Hepatic stellate cell (primary cell): ENCODE measurements at places on chromosomes 5 and 9.

GRCh38 chr5:60437308-60437707 lies 262.7 kb downstream of the DEPDC1B start:
- no peak for DNase-seq

GRCh38 chr5:131265311-131265803 lies 1.5 kb downstream of the CDC42SE2 start:
- no peak for DNase-seq

GRCh38 chr5:45893309-45893708 lies 197.1 kb upstream of the HCN1 start:
- no peak for DNase-seq

- DNase-seq: no peak
Observed at GRCh38 chr9:125525921-125526631, 180.9 kb downstream of the MAPKAP1 start.

- no peak for DNase-seq
Observed at GRCh38 chr5:143064676-143065075, 294.5 kb downstream of the ARHGAP26 start.

GRCh38 chr5:123802298-123802951 lies 290.4 kb downstream of the CSNK1G3 start:
- no peak for DNase-seq

DNA sequence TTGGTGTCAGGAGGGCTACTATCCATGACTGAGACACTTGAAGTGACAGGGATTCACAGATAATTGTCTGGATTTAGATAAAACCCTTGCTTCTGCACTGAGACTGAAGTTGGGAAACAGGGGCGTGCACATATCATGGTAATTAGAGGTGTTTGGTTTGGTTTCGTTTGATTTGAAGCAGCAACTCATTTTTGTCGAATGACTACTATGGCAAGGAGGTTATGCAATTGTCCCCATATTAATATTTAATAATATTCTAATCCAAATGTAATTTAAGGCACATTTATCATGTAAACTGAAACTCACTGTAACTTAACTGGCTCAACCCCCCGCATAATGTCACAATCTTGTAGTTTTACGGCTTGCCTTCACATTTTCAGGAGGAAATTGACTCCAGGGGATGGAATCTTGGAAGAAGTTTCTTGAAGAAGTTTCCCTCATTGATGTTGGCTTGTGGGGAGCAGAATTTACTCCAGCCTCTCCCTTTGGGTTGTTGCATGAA lies 12.5 kb downstream of the ZNF366 start:
- no peak for DNase-seq

GRCh38 chr5:168609806-168610482 lies 30.8 kb upstream of the PANK3 start:
- no peak for DNase-seq

DNA sequence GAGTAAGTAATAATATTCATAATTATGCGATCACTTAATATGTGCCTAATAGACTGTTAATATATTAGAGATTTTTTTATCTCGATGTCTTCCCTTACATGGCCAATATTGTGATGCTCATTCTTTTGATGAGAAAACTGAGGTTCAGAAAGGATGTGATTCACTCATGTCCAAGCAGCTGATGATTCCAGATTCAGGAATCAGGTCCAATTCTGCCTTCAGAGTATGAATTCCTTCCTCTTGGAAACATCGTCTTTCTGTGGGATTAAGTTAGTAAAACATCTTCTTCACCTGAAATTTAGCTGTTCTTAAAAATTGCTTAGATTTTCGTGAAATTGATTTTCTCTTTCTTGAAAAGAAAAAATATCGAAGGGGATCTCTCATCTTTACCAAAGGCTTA lies 242.5 kb upstream of the RFX3 start:
- DNase-seq: no peak

GRCh38 chr5:151036556-151036955 lies 16.2 kb downstream of the GPX3 start:
- no peak for DNase-seq

DNA sequence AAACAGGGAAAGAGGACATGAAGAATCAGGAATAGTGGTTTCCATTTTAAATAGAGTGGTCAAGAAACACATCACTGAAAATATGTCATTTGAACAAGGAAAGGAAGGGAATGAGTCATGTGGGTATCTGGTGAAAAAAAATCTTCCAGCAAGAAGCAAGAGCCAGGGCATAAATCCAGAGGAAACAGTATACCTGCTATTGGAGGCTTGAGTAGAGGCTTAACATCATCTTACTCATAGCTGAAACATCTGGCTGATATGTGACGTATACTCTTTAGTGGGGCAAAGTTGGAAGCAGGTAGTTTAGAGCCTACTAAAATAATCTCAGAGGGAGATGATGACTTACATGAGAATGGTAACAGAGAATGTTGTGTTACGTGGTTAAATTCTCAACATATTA lies 517.2 kb downstream of the CAAP1 start:
- DNase-seq: no peak

GRCh38 chr5:34928267-34928666 lies 1.1 kb upstream of the DNAJC21 start:
- DNase-seq: no peak

- DNase-seq: no peak
Observed at GRCh38 chr9:107039542-107039941, 176.6 kb downstream of the ZNF462 start.

DNA sequence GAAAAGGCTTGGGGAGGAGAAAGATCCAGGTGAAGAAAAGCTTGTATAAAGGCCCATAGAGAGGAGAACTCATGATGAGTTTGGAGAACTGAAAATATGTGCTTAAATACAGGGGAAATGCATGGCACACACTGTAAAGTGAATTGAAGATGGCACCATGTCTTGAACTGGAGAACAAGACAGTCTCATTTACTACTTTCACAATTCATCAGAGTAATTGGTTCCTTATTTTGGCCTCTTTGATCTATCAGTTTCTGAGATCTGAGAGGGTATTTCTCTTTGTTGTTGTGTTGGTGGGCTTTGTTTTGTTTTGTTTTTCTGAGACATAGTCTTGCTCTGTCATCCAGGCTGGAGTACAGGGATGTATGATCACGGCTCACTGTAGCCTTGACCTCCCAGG lies 98.2 kb downstream of the CEMIP2 start:
- DNase-seq: no peak

DNA sequence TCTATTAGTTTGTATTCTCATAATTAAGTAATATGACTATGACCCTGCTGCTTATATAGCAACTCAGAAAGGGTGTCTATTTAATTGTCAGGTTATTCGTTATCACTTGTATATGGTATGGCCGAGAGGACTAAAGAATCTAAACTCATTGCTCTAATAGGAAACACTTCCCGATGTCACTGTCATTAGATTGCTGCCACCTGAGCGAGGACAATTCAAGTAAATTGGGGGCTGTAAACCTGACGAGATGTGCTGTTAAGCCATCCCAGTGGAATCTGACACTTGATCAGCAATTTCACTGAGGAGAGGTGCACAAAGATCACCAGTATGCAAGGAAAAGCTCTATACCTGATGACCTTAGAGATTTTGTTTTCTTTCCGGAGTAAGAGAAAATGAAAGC lies 1319.3 kb downstream of the MAT2B start:
- no peak for DNase-seq

- DNase-seq: no peak
Observed at GRCh38 chr5:4185127-4185526, 589.5 kb downstream of the IRX1 start.

DNA sequence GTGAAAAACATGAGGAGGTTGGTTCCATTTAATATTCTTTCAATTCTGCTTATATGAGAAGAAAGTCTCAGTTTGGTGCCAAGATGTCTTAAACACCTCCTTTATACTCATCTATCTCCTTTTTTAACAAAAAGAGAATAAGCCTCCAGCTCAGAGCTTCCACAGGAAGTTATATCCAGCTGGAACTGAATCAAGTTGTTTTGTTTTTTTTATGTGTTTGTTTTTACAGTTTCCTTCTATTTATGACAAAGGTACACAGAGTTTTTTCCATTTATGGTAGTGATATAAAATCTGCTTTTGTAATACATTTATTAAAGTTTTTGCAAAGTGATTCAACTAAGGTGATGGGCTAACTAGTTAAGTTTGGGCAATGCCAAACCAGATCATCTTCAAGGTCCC lies 10.4 kb downstream of the SPARC start:
- DNase-seq: no peak

GRCh38 chr5:45697201-45697600 lies 1.0 kb upstream of the HCN1 start:
- DNase-seq: no peak

DNA sequence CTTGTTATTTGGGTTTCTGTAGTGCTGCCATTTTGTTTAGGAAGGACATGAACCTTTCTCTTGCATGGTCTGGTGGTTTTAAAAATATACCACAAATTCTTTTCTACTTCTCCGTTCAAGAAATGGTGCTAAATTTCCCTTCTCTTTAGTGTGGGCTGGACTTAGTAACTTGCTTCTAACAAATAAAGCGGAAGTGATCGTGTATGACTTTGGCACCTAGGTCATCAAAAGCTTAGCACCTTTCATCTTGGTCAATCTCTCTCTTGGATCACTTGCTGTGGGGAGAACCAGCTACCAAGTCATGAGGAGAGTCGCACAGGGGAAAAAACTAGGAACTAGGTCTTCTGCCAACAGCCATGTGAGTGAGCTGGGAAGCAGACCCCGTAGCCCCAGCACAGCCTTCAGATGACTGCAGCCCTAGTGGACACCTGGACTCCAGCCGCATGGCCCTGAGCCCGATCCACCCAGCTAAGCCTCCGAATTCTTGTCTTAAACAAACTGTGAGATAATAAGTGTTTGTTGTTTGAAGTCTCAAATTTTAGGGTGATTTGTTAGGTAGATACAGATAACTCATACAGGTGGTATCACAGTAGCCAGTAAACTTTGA lies 87.7 kb upstream of the CKMT2 start:
- DNase-seq: no peak

DNA sequence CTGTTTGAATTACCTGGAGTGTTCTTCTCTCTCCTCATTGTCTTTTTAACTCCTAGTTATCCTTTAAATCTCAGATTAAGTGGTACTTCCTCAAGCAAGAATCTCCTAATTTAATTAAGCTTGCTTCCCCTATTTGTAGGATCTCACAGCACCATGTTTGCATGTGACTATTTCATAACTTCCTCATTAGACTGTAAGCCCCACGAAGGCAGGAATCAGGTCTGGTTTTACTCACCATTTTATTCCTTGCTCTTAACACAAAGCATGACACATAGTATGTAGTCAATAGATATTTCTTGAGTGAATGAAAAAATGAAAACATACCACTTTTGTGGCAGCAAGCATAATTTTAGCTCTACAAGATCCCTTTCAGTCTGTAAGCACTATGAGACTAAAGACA lies 1.3 kb upstream of the ERMP1 start:
- DNase-seq: no peak

DNA sequence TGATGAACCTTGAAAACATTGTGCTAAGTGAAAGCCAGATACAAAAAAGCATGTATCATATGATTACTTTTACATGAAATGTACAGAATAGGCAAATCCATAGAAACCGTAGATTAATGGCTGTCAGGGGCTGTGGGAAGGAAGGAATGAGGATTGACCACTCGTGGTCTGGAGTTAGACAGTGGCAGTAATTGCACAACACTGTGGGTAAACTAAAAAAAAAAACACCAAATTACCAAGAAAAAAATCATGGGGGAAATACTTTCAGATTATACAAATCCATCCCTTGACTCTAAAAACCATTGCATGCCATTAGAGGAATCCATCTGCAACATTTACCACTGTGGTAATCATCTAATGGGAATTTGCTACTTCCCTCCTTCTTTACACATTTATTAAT lies 140.0 kb downstream of the SIL1 start:
- peak; percentile 13 for DNase-seq

DNA sequence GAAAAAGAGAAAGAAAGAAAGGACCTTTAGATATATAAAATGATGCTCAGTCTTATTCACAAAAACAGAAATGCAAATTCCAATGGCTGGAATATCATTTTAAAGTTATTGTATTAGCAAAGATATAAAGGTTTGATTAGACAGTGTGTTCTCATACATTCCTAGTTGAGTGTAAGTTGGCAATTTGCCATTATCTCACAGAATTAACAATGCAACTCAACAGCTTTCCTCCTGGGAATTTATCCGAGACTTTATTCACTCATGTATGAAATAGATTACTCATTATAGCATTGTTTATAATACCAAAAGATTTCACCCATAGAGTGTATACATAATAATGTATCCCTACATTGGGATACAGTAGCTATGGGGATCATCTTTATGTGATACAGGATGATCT lies 27.1 kb upstream of the MLLT3 start:
- no peak for DNase-seq

GRCh38 chr5:9168791-9169556 lies 376.9 kb downstream of the SEMA5A start:
- DNase-seq: no peak

- no peak for DNase-seq
Observed at GRCh38 chr5:180093651-180094382, 22.3 kb upstream of the RNF130 start.

GRCh38 chr5:90248640-90249039 lies 160.9 kb downstream of the CETN3 start:
- DNase-seq: no peak

DNA sequence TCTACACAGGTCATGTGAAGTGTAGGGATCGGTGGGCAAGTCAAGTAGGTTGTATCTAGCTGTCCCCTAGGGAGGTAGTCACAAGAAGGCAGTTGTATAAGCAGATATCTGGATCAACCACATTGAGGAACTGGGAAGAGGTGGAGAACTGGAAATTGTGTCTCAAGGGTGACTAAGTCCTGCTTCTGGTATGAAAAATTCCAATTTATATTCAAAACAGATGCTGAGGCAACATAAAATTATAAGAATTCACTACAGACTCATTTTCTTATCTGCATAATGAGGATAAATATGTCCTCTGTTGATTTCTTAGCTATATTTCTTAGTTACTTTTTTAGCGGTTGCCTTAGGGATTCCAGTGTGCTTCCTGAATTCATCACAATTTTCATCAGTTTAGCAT lies 46.8 kb downstream of the GALNT12 start:
- no peak for DNase-seq
